ENCODE measurements at places on chromosomes 7 and 10. TPM values are rescaled to one million over a fixed set of nuclear protein-coding genes. Genes with fewer than 3 reads are reported as not detected.

The SERPINE1 gene
- 57.1 TPM for total RNA-seq

- no peak for DNase-seq
Observed at GRCh38 chr7:15836041-15836440, 149.6 kb upstream of the MEOX2 start.

The PLXNA4 gene
- 22.7 TPM for total RNA-seq

GRCh38 chr7:17207220-17207619 lies 91.2 kb upstream of the AHR start:
- no peak for DNase-seq

DNA sequence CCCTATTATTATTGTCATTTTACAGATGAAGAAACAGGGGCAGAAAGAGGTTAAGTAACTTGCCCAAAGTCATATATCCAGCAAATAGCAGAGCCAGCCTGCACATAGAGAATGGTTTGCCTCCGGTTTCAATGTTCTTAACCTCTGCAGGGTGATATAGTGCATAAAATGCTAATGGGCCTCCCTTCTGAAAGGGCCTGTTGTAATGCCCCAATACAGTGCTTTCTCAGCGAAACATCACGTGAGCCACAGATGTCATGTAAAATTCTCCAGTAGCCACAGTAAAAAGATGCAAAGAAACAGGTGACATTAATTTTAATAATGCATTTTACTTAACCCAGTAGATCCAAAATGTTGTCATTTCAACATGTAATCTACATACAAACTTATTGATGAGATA lies 38.1 kb downstream of the LRGUK start:
- no peak for DNase-seq

GRCh38 chr10:88954458-88955083 lies 2.0 kb upstream of the ACTA2 start:
- DNase-seq, result no peak

The C7orf57 gene
- total RNA-seq, result not detected

The SPDYE6 gene
- total RNA-seq, result not detected

DNA sequence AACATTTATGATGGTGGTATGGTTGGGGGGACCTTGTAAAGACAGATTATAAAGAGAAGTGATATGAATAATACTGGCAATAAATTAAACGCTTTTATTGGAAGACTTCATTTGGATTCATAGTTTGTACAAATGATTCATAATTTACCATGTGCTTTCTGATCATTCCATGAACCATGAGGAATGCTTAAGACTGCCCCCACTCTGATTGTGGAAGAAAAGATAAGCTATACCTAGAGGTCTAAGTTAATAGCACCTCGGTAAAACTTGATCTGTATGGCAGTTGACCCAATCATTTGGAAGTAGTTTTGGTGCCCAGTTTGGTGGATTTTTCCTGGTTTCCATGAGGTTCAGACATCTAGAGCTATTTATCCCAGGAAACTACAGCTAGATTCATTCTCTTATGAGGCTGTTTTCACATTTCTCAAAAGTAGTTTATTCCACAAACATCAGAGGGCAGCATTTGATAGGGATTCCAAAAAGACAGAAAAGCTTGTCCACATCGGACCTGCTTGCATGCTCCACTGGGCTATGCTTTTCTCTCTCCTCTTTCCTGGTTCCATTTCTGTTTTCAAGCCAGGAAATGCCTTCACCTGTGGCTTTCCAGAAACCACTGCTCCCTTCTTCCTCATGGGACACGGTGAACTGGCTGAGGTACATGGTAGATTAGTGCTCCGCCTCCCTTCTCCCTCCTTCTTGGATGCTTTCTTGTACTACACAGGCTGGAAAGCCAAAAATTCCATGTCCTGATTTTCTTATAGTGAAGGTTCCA lies 29.2 kb downstream of the TFAM start:
- no peak for DNase-seq

The LRRC18 gene
- total RNA-seq, result not detected

- no peak for DNase-seq
Observed at GRCh38 chr10:21481407-21481806, 44.1 kb downstream of the SKIDA1 start.

The TCAF2 gene
- 3.6 TPM for total RNA-seq

DNA sequence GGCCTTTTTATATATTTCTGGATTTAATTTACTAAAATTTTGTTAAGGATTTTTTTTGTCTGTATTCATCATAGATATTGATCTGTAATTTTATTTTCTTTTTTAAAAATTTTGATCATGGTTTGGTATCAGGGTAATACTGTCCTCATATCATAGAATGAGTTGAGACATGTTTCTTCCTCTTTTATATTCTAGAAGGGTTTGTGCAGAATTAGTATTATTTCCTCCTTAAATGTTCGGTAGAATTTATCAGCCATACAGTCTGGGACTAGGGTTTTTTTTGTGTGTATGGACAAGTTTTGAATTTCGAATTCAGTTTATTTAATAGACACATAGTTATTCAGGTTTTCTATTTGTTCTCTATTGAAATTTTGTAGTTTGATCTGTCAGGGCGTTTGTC lies 54.0 kb downstream of the SHOC2 start:
- no peak for DNase-seq

- no peak for DNase-seq
Observed at GRCh38 chr10:1708746-1709145, 28.6 kb downstream of the ADARB2 start.

DNA sequence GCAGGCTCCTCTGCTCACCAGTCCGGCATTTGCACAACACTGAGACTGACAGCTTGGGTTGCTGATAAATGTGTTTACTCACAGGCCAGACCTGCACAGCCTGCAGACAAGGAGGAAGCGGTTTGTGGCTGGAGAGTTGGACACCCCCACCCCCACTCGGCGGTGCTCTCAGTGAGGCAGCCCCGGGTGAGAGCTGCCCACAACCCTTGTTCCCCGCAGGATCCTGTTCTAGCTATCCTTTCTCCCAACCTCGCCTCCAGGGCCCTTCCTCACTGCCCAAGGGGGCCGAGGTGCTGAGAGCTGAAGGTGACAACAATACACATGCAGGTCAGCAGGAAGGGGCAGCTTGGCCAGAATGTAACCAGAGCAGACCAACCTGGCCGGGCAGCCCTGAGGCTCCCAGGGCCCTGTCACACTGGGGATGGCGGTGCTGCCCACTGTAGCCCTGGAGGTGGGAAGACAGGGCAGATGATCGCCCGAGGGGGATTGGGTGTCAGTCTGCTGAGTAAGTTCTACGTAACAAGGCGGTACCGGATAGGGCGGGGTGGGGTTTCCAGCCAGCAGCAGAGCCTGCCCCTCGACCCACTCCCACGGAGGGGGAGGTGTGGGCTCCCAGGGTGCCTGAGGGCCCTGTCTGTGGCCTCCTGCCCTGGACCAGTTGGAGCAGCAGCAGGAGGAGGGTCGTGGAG lies 2.1 kb upstream of the ADAM8 start:
- no peak for DNase-seq

- DNase-seq, result no peak
Observed at GRCh38 chr10:21047096-21047495, 150.0 kb upstream of the NEBL start.

DNA sequence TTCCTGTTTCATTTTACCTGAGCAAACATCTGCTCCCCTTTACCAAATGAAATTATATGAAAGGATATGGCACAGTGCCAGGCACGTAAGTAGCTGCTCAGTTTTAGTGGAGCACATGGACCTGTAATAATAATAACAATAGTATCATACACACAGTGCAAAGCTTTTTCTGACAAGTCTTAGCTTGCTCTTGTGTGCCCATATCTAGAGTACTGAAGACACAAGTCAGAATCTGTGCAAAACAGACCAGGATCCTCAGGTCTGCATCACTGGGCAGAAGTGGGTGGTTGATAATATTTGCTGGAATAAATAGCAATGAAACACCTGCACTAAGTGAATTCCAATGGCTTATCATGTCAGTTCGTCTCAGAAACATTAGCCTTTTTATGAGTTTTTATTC lies 85.5 kb upstream of the DKK1 start:
- DNase-seq, result no peak

The RSPH10B2 gene
- 0.39 TPM for total RNA-seq
